ENCODE measurements at places on chromosomes 6 and 20.

GRCh38 chr20:48910347-48910781 is 11.1 kb upstream of the ARFGEF2 start:
- no peak for DNase-seq

GRCh38 chr6:16700916-16701234 is 60.4 kb downstream of the ATXN1 start:
- DNase-seq: no peak

GRCh38 chr6:24974182-24975171 is 38.7 kb upstream of the RIPOR2 start:
- peak; percentile 22 for DNase-seq

GRCh38 chr6:168367285-168367751 is 47.7 kb upstream of the DACT2 start:
- DNase-seq: no peak
